Trophoblast cell (in vitro differentiated cells and primary cell): ENCODE measurements at places on chromosomes 12 and 14.

DNA sequence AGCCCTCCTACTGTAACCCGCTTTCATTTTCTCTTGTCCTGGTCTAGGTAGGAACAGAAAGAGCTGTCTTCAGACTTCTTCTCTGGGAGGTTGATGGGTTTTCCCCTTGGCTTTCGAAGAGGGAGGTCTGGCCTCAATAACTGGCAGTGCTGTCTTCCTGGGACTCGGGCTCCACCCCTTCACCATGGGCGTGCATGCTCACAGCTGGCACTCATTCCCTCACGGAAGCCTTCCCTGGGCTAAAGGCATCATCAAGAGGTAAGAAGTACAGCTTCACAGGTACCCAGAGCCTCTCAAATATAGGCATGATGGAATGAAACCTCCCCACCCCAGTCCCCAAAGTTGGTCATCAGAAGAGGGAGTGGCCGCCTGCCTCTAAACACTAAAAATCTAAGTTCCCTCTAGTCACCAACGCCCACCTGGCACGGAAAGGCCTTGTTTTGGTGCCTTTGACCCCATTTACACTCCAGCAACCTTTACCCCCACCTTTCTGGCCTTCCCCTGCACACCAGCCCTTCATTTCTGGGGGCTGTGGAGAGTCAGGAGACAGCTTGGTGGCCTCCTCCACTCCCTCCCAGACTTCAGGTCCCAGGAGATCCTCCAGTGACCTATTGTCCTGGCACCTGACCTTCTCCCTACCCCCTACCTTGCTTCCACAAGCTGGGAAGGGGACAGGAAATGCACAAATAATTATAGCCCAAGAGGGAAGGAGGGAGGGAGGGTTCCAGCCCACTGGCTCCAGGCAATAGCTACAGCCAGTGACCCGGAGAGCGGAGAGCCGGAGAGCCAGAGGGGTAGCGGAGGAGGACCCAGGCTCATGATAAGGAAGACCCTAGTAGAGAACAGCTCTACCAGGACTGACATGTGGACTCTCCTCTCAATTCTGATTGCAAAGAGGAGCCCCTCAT lies 2.8 kb downstream of the RAPGEF3 start:
- no peak for DNase-seq

DNA sequence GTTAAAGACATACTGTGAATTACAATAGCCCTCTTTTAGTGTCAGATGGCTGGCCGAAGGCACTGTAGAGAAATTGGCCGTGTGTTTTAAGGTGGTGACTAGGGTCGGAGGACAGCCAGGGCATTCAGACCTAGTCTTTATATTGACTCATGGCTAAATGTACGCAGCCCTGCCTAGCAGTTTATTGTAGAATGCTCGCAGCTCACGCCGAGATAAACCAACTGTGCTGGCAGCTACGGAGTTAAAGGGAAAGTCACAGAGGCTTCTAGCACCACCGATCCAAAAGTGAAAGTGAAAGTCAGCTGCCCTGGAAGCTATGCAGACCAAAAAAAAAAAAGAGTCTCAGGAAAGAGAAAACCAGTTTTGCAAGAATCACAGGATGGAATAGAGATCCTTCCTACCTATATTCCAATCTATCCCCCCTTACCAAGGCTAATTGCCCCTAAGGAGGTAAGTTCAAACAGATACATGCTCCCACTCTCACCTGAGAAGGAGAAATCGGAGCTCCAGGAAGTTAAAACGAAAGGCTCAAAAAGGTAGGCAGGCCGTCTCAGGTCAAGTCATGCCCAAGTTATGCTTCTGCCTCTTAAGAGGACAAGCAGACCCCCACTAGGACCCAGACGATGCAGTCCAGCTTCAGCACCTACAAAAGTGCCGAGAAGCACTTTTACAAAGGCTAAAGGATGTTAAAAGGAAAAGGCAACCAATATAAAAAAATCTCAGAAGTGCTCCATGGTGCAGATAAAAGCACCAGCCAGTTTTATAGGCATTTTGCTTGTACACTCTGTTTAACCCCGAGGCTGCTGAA lies 24.8 kb downstream of the KLRK1 start:
- peak; percentile 90 for DNase-seq

DNA sequence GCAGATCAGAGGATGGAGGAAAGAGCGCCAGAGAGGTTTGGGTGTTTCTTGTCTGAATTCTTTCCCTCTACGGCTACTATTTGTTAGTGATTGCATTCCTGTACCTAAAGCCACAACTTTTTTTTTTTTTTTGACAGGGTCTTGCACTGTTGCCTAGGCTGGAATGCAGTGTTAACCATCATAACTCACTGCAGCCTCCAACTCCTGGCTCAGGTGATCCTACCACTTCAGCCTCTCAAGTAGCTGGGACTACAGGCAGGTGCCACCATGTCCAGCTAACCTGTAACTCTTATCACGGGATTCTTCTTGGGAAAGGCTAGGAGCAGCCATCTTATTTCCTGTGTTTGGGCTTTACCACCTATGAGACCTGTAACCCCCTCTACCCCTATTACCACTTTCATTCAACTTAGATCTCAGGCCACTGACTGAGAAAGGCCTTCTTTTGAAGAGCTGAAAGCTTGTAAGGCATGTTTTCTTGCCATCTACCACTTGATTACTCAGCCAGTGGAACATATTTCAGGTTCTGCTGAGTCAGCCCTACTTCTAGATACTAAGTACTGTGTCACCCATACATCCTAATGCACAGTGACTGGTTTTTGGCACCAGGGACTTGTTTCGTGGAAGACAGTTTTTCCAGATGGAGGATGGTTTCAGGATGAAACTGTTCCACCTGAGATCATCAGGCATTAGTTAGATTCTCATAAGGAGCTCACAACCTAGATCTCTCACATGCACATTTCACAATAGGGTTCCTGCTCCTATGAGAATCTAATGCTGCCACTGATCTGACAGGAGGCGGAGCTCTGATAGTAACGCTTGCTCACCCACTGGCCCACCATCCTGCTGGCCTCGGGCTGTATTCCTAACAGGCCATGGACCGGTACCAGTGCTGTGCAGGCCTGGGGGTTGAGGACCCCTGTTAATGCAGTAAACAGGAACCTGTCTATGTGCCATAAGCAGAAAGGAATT lies 6.9 kb downstream of the VEZT start:
- no peak for DNase-seq

GRCh38 chr12:92971859-92972524 lies 42.9 kb upstream of the EEA1 start:
- DNase-seq: no peak

- DNase-seq: no peak
Observed at GRCh38 chr14:103298620-103299019, 35.4 kb upstream of the EIF5 start.

GRCh38 chr14:31419967-31420318 lies 407 bp downstream of the HEATR5A start:
- peak; percentile 82 for DNase-seq

- DNase-seq: no peak
Observed at GRCh38 chr14:22194664-22195063, 394.4 kb downstream of the DAD1 start.

- DNase-seq: no peak
Observed at GRCh38 chr14:94101748-94102147, 8.8 kb upstream of the IFI27 start.

- DNase-seq: no peak
Observed at GRCh38 chr12:9880532-9881078, 684 bp upstream of the KLRF2 start.

- no peak for DNase-seq
Observed at GRCh38 chr14:95901054-95901453, 24.4 kb downstream of the TUNAR start.

DNA sequence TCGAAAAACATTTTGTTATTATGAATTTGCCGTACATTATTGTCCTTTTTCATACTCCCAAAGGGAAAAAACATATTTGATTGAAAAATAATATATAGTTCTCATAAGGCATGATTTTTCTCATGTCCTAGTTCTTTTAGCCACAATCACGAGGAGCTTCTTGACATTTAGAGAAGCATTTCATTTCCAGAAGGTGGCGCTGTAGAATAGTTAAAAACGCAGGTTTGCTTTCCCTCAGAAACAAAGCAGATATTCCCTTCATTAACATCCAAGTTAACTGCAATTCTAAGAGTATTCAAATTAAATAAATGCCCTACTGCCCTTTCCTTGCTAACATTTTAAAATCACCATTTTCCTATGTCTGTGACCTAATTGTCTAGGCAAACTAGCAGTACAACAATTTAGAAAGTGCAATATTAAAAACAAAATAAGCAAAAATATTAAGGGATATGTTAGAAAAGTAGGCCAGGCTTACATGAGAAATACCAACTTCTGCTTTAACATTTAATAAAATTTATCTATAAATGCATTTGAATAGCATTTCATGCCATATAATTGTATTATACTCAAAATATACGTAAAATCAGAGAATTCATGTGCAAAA lies 10.9 kb upstream of the PIK3C2G start:
- DNase-seq: peak; percentile 88

DNA sequence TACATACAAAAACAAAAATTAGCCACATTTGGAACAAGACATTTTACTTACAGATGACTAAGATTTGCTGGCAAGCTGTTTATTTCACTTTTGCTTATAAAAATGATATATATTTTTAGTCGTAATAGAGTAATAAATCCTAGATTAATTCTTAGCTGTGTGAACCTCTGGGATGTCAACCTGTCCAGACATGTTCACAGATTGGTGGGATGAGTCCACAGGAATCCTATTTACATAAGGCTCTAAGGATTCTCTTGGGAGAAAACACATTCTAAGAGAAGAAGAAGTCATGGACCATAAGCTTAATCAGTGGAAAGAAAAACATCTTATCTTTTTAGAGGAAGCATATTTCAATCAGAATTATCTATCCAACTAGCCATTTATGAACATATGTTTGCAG lies 797.4 kb downstream of the C12orf50 start:
- no peak for DNase-seq

DNA sequence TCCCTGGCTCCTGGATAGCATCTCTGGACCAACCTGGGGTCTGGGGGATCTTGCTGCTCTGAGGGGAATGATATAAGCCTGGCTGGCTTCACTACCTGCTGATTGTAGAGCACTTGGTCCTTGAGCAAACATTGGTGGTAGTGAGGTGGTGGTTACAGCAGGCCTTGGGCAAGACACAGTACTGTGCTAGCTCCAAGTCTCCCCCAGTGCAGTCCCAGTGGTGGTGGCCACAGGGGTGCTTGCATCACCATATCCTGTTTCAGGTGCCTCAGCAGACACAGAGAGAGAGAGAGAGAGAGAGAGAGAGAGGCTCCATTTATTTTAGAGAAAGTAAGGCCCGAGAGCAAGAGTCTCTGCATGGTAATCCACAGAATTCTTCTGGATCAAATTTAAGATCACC lies 186.3 kb downstream of the MYRFL start:
- DNase-seq: no peak

GRCh38 chr14:35696119-35696518 lies 113.0 kb downstream of the RALGAPA1 start:
- DNase-seq: no peak

DNA sequence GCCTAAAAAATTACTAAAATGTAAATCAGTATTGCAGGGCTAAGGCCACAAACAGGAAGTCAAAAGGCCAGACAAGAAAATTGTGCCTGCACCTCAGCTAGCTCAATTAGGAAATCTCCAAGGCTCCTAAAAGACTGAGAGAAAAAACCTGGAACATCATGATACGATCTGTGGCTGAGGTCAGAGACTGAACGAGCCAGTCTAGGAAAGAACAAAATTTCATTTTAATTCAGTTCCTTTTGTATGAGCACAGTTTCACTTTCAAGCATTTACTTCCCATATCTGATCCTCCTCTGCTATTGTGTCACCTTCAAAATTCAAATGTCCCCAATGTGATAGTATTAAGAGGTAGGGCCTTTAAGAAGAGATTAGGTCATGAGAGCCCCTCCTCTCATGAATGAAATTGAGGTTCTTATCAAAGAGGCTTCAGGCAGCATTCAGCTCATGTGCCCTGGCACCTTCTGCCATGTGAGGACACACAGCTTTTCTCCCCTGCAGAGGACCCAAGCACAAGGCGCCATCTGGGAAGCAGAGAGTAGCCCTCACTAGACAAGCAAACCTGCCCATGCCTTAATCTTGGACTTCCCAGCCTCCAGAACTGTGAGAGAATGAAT lies 14.8 kb downstream of the PRKAB1 start:
- no peak for DNase-seq

DNA sequence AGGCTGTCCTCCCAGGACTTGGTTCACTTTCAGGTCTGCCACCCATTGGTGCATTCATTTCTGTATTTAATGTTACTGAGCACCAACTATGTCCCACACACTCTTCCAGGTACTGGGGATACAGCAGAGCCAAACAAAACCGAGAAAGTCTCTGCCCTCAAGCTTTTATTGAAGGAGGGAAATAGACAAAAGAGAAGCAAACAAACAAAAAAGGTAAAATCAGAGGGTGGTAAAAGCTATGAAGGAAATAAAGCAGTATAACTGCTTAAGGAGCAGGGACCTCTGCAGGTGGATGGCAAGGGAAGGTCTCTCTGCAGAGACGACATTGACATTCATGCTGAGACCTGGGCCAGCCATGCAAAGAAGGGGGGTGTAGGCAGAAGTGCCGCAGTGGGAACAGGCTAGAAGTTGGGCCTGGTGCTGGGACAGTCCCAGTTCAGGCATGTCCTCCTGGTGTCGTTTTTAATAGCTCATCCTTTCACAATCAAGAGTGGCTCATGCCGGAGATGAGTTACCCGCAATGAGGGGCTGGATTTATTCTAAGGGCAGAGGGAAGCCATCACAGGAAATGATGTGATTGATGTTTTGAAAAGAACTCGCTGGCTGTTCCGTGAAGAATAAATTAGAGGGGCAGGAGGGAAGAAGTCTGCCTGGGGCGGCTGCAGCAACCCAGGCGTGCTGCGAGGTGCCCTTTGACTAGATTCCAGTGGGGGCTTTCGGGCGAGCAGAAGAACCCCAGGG lies 72.8 kb downstream of the IRF2BPL start:
- peak; percentile 50 for DNase-seq

DNA sequence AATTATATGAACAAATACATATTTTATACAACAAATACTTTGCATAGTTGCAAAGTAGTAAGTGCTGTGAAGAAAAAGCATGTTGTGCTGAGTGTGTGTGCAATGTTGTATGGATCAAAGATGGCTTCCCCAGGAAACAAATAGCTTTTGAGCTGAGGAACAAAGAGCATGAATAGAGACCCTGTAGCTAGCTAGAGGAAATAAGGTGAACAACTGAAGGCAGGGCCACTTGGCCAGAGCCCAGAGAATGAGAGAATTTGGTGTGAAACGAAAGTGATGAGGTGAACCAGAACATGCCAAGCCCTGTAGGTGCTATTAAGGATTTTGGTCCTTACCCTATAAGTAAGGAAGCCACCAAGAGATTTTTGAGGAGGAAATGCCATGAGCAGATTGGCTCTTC lies 17.1 kb downstream of the DYRK2 start:
- DNase-seq: no peak

GRCh38 chr14:67806246-67806645 lies 10.1 kb downstream of the ZFYVE26 start:
- no peak for DNase-seq

GRCh38 chr12:49033611-49034285 lies 15.2 kb upstream of the PRKAG1 start:
- DNase-seq: no peak

- no peak for DNase-seq
Observed at GRCh38 chr12:29176941-29177340, 27.9 kb downstream of the FAR2 start.

DNA sequence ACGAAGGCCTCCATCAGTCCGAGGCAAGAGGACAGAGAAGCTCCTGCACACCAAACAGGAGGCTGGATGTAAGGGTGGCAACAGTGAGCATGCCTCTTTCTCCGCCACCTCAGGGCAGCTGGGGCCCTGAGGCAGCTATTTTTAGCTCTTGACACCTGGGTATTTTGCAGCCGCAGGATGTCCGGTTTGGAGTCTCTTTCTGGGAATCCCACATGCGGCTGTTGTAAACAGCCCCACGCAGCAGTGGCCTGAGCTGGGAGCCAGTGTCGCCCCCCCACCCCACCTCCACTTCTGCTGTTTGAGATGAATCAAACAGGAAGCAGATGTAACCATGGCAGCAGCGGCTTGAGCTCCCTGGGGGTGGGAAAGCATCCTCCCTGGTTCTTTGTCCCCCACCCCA lies 11.7 kb downstream of the HDAC7 start:
- peak; percentile 41 for DNase-seq
